ENCODE measurements at places on chromosomes 7 and 10. TPM values are rescaled to one million over a fixed set of nuclear protein-coding genes. Genes with fewer than 3 reads are reported as not detected.

DNA sequence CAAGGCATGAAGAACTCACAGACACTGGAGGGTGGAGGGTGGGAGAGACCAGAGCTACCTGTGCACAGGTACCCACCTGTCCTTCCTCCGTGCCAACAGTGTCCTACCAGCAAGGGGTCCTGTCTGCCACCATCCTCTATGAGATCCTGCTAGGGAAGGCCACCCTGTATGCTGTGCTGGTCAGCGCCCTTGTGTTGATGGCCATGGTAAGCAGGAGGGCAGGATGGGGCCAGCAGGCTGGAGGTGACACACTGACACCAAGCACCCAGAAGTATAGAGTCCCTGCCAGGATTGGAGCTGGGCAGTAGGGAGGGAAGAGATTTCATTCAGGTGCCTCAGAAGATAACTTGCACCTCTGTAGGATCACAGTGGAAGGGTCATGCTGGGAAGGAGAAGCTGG lies 21.8 kb downstream of the PRSS2 start:
- DNase-seq = no peak

The GRB10 gene
- 39.0 TPM for total RNA-seq

- no peak for DNase-seq
These were observed 44.5 kb downstream of the TAS2R16 start for GRCh38 chr7:122951006-122951405.

The COL17A1 gene
- total RNA-seq = 0.26 TPM

DNA sequence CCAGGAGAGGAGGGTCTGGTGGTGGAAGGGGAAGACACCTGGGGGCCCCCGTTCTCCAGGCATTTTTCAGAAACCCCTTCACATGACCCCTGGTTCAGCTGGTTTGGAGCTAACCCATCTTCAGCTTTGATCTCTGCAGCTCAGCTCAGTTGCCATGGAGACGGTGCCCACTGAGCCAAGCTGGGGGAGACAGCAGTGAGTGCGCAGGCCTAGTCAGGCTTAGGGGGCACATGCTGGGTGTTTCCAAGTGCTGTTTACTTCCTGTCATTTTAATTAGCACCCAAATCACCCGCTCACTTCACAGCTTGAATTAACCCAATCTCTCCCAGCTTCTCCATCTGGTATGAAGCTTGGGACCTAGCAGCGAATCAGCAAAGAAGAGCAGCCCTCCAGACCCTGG lies 9.0 kb downstream of the SPOCK2 start:
- DNase-seq = no peak

The POP7 gene
- 28.7 TPM for total RNA-seq

The MLXIPL gene
- total RNA-seq = 1.3 TPM

- peak; percentile 89 for DNase-seq
These were observed 165.9 kb upstream of the PLXNA4 start for GRCh38 chr7:132742189-132742612.
